Cardiac septum (tissue), 1 donor: ENCODE measurements at places on chromosomes 1 and 21. TPM values are rescaled to one million over a fixed set of nuclear protein-coding genes. Genes with fewer than 3 reads are reported as not detected.

S100A7A gene
- total RNA-seq = not detected

CYP4A22 gene
- total RNA-seq = not detected

CLCA4 gene
- 0.13 TPM for total RNA-seq

PLA2G2C gene
- total RNA-seq = not detected

KIF14 gene
- 0.05 TPM for total RNA-seq

LMNA gene
- 298 TPM for total RNA-seq

PLD5 gene
- 0.24 TPM for total RNA-seq

CD1E gene
- not detected for total RNA-seq

- DNase-seq = no peak
Measured at GRCh38 chr1:70930062-70930461, 117.6 kb downstream of the PTGER3 start.

DNA sequence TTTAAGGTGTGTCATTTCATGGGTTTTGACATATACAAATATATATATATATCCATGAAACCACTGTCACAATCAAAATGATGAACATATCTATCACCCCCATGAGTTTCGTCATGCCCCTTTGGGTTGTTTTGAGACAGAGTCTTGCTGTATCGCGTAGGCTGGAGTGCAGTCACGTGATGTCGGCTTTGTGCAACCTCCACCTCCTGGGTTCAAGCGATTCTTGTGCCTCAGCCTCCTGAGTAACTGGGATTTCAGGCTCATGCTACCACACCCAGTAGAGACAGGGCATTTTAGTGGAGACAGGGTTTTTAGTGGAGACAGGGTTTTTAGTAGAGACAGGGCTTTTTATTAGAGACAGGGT, 8.0 kb downstream of the HJV start:
- DNase-seq = no peak

- no peak for DNase-seq
Measured at GRCh38 chr1:246450611-246451251, 56.3 kb downstream of the SMYD3 start.

DNA sequence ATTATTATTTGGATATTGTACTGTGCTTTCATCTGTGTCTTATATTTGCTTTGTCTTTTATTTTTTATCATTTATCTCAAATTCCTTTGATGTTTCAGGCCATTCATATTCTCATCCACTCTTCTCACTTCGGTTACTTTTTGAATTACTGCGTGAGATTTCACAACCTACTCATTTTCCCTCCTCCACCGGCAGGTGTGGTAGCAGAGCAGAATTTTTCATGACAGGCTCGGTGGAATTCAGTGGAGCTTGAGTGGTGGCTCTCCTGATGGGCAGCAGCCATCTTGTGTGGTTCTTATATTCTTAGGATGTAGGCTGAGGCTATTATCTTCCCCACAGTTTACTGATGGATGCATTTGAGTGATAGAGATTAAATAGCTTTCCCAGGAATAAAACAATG, 92.3 kb upstream of the IVNS1ABP start:
- DNase-seq = no peak
